ENCODE measurements at places on chromosomes 5 and 9.
A peak's percentile ranks its signal among the peaks of the same experiment; 100 is the strongest.

DNA sequence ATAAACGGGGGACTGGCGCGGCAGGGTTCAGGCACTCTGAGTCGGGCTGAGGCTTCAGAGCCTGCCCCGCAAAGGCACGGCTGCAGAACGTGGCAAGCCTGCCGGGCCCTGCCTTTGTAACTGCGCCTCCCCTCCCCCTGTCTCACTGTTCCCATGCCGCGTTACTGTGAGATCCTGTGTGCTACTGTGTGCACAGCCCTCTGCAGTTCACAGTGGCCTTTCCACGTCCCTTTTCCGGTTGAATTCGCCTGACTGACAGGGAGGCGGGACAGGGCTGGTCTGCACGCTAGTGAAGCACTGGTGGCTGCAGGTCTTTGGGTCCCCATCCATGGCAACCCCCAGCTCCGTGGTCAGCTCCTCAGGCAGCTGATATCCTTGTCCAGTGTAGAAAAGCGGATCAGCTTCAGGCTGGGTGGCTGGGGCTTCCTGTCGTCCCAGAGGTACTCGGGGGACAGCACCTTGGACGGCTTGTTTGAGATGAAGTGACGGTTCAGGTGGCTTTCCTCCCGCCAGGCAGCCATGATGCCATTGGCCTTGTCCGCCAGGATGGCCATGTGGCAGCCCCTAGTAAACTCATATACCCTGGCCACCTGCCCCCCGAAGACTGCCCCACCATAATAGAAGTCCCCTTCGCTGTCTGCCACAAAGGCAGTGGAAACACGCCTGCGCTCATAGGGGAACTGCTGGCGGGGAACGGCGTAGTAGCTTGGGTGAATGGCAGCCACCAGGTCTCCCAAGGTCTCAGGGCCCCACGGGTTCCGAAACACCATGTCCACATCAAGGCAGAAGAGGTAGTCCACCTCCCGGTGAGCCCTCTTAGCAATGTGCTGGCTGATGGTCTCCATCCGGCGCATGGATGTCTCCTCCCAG is 10.3 kb downstream of the GBGT1 start:
- peak; percentile 16 for DNase-seq

GRCh38 chr9:126207256-126207655 is 119.4 kb upstream of the MVB12B start:
- DNase-seq: no peak

DNA sequence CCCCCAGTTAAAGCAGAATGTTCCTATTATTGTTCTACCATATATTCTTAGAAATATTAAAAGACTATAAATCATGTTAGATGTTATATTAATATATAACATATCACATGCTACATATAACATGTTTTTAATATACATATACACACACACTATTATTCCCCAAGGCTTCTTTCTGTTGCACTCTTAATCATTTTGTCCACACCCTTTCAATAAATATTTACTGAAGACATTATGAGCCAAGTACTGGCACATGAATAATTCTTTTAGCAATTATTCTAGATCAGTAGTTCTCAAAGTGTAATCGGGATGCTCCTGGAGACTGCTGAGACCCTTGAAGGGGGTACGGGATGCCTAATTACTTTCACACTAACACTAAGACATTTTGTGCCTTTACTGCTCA is 143.9 kb downstream of the GNAQ start:
- peak; percentile 67 for DNase-seq

GRCh38 chr5:59036274-59036961 is 453.5 kb downstream of the RAB3C start:
- peak; percentile 60 for DNase-seq

DNA sequence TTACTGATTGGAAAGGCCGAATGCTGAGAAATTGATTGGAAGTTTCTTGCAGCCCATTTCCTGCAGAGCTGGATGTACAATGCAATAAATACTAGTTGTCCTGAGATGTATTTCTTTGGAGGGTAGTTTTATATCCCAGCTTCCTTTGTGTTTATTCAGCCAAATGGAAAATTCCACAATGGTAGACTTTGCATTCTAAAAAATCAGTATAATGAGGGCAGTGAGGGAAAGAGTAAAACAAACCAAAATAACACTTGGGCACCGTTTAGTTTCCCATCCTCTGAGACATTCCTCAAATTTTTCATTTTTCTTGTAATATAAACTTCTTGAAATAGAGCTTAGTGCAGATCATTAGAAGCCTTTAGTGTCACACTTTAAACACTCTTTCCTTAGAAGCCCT is 379.4 kb downstream of the EBF1 start:
- DNase-seq: no peak

GRCh38 chr9:100359057-100359456 is 6.3 kb upstream of the TEX10 start:
- no peak for DNase-seq

DNA sequence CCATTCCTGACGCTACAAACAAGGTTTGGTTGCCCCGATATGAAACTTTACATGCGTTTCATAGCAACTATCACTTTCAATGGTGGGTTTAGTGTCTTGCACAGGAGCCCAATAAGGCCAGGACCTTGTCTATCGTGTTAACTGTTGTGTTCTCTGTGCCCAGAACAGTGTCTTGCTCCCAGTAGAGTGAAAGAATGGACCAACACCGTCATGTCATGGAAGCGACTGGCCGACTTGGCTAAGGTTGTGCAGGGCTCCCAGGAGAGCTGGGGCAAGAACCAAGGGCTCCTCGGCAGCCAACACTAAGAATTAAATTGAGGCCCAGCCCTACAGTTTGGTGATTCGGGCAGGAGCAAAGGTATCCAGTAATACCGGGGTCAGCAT is 498 bp upstream of the ARHGEF37 start:
- no peak for DNase-seq

DNA sequence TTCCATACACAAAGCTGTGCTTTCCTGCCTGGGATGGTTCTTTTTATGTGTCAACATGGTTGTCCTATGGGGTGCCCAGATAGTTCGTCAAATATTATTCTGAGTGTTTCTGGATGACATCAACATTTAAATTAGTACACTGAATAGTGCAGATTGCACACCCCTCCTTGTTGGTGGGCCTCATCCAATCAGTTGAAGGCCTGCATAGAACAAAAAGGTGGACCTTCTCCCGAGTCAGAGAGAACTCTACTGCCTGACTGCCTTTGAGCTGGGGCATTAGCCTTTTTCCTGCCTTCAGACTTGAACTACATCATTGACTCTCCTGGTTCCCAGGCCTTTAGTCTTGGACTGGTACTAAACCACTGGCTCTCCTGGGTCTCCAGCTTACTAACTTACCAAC is 80.4 kb downstream of the SHB start:
- DNase-seq: no peak

GRCh38 chr9:116090030-116090770 is 63.4 kb upstream of the PAPPA start:
- no peak for DNase-seq

- no peak for DNase-seq
Observed at GRCh38 chr5:128541385-128541784, 3.3 kb upstream of the FBN2 start.

- no peak for DNase-seq
Observed at GRCh38 chr9:104914466-104914865, 13.5 kb downstream of the ABCA1 start.

- no peak for DNase-seq
Observed at GRCh38 chr5:120413686-120414085, 50.4 kb upstream of the PRR16 start.

DNA sequence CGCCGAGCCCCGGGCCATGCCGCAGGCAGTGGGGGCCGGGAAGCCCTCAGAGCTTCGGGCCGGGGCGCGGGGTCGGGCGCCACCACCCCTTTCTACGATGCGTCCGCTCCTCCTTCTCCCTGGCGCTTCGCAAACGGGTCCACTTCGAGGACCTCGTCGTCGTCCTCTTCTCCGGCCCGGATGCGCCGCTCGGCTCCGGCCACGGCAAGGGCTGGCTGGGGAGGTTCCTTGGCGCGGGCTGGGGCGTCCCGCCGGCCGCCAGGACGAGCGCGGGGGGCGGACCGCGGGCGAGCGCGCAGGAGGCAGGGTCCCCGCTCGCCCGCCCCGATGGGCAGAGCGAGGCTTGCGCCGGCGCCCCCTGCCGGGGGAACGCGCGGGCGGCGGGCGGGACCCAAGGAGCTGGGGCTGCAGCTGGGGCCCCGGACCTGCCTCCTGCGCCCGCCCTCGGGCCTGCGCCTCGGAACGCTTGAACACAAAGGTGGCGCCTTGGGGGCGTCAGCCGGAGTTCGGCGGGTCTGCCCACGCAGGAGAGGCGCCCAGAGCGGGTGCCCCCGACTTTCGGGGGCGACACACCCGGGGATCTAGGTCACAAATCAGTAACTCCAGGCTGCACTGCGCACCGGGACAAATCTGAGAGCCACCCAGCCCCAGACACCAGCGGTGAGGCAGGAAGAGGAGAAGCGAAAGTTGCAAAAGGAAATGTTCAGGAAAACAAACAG is at the start of gene ROR2:
Gene ROR2 (minus strand): TSS at position 283 of the 719 bp plus-strand sequence.
- peak; percentile 85 for DNase-seq

DNA sequence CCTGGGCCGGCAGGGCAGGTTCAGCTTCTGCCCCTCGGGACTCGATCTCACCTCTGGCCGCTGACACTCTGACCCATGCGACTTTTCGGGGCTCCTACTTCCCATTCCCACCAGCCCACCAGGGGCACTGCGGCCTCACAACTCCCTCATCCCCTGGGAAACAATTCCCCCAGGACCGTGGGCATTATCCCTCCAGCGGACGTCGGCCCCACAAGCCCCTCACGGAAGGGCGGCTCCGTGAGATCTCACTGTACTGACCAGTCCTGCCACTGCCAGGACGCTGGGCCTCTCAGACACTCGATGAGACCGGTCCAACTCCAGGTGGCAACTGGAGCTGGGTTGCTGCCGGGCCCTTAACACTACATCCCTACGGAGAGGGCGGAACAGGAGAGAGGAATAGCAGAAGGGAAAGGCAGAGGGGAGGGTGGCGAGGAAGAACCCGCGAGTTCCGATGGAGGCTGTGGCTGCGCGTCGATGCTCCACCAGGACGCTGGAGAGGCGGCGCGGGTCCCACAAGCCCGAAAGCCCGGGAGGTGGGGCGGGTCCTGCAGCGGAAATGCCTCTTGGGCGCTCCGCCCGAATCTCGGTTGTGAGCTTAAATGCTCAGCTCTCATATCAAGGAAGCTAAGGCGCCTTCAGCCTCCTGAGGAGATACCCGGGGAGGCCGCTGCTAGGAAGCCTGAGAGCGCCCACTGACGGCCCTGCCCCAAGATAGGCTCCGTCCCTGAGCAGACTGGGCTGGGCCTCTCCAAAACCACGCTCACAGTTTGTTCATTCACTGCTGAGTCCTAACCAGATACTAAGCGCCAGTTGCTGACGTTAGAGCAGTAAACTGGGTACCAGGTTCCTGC is 36.3 kb downstream of the VCP start:
- no peak for DNase-seq

DNA sequence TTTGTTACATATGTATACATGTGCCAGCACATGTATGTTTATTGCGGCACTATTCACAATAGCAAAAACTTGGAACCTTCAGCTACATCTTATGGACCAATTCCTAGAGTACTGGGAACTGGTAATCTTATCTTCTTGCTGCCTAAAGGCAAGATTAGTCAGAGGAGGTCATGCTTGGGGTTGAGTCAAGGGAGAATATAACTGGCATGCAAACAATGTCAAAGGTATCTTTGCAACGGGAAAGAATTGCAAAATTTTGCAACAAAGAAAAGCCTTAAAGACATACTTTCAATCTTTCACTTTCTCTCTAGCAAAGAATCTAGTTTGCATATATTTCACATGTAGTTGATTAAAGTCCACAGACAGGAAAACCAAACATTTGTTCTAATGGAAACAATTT is 145.2 kb downstream of the EDIL3 start:
- no peak for DNase-seq

DNA sequence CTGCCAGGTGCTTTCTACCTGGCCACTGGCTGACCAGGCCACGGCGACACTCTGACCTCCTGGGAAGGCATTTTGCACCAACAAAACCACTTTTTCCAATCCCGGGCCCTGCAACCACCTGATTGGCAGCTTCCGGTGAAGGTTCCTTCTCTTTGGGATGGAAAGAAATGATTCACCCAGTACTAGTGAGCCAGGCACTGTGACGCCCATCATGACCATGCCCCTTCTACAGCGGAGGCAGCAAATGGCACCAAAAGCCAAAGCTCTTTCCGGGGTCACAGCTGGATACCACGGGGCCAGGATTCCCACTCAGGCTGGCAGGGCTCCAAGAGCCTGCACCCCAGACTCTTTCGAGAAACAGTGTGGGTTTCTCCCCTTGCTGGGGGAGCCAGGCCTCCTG is 4.7 kb downstream of the NOTCH1 start:
- DNase-seq: no peak

All from NCI-H69 (cell line).